ENCODE measurements at places on chromosomes 7 and 10.

GRCh38 chr10:44427037-44427436, 42.1 kb upstream of the CXCL12 start:
- no peak for DNase-seq

- DNase-seq, result no peak
Observed at GRCh38 chr10:98469001-98469931, 22.5 kb upstream of the HPS1 start.

DNA sequence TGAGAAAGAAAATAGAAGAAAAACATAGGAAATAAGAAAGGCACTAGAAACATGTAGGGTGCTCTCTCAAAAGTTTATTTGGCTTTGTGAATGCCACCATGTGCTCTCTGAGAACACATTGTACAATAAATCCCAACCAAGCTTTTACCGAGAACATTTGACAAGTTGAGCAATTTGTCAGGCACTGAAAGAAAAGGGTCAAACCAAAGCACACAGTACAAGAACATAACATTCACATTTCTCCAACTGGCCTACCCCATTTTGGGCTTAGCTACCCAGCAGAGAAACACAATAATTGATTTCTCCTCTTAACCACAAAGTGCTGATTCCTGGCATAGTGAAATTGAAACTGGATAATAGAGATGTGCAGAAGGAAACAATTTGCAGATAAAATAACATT, 69.2 kb upstream of the SLC39A12 start:
- DNase-seq, result no peak

- DNase-seq, result no peak
Observed at GRCh38 chr10:118332948-118333710, 9.0 kb downstream of the FAM204A start.

DNA sequence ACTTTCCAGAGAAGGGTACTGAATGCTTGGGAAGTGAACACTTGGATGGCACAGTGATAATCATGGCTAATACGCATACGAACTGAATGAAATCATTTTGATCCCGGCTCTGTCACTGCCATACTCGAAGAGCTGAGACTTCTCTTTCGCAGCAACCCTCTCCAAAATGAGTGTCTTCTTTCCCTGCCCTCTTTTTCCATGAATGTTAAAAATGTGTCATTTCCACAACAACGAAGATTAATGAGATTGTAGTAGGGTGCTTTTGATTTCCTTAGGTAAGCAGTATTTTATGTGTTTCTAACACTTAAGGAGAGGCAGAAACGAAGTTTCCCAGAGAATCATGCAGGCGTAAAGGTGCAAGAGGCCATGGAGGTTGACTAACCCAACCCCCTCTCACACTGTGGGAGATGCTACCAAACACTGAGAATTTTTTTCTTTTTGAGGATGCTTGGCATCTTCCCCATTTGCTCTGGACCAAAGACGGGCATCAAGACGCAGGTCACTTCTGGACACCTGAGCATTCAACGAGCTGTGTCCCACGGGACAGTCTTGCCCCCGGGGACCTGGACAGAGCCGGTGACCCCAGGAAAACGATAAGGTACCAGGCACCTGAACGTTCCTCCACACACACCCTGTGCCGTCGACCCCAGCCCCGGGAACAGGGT, 823 bp downstream of the COPG2 start:
- no peak for DNase-seq

DNA sequence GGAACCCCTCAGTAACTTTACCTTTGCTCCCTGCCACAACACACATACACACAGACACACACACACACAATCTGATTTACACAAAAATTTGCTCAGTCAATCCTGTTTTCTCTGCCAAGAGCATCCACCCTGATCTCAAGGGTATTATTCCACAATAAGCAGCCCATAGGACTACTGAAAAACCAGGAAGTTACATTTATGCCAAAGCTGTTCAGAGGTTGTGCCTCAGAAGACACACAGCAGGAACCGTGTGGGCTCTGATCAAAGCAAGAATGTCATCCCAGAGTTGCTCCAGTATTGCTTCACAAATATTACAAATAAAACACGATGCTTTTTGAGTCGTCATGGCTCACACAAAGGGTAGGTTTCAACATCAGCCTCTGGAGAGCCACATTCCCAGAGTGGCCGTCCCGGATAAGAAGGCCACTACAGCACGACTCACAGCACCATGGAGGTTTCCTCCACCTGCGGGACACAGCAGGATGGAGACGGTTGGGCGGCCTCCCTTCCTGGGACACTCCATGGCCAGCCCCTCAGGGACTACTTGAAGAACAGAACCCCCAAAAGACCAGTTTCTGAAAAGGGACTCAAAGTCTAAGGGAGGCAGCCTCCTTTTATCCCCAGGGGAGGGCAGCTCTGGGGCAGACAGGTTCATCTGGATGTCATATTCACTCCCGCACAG, 1.6 kb downstream of the AIFM2 start:
- no peak for DNase-seq

DNA sequence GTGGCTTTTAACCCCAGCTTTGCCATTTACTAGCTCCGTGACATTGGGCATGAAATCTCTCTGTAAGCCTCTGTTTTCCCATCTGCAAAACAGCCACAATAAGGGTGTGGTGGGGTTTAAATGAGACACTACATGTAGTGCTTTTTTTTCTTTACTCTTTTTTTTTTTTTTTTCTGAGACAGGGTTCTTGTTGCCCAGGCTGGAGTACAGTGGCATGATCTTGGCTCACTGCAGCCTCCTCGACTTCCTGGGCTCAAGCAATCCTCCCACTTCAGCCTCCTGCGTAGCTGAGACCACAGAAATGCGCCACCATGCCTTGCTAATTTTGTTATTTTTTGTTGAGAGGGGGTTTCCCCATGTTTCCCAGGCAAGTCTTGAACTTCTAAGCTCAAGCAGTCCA, 8.3 kb upstream of the DENND10 start:
- no peak for DNase-seq

DNA sequence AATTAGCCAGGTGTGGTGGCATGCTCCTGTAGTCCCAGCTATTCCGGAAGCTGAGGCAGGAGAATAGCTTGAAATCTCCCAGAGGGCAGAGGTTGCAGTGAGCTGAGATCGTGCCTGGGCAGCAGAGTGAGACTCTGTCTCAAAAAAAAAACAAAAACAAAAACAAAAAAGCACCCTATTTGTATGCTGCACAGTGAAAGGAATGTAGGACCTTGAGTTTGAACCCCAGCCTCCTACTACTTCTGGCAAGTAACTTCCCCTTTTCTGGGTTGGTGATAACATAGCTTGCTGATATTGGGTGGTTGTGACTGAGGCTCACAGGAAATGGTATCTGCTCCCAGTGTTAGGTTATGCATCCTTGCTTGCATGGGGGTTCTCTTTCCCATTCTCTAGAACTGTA, 205.3 kb downstream of the BUB3 start:
- no peak for DNase-seq

- DNase-seq, result no peak
Observed at GRCh38 chr10:15879663-15880062, 19.4 kb upstream of the MINDY3 start.
